T-helper 9 cell (primary cell): ENCODE measurements at places on chromosomes 16 and 17.
A peak's percentile ranks its signal among the peaks of the same experiment; 100 is the strongest.

DNA sequence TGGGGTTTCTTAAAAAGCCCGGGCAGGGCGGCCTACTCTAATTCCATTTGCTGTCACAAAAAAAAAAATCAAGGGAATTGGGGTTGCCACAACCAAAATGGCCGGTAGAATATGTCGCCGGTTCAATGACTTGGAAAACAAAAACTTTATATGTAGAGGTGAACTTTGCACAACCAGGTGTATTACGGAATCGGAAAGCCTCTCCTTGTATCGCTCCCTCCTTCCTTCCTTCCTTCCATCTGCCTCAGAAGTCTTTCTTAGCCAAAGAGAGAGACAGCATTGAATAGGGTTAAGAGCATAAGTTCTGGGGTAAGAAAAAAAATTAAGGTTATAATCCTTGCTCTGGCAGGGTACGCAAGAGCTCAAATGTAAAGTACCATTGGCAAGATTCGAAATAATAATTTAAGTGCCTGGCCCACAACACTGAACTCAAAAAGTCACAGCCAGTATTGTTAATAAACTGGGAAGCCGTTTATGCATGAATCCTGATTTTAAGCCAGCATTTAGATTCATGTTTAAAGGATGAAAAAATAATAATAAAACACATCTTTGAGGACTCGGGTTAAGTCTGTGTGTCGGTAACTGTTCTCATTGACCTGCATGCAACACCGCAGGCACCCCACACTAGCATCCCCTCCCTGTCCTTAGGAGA, 522 bp upstream of the GLG1 start:
- DNase-seq, result no peak

GRCh38 chr17:17739388-17740066, 58.3 kb downstream of the RAI1 start:
- no peak for DNase-seq

- no peak for DNase-seq
Measured at GRCh38 chr16:1069154-1069553, 3.4 kb upstream of the SSTR5 start.

DNA sequence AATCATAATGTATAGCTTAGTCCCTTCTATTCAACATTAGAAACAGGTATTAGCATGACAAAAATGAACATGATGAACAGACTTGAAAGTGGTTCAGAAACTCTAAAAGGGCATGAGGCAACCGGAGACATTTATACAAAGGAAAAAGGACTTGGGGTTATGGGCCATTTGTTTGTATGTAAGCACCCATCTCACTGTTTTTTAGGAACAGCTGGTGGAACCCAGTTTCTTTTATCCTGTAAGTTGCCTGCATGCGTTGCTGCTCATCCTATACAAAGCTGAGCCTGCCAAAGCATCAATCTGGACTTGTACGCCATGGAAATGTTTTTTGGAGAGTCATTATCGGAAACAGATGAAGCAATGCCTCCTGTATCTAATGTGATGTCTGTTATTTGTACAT, 72.3 kb upstream of the NACA2 start:
- DNase-seq, result no peak

DNA sequence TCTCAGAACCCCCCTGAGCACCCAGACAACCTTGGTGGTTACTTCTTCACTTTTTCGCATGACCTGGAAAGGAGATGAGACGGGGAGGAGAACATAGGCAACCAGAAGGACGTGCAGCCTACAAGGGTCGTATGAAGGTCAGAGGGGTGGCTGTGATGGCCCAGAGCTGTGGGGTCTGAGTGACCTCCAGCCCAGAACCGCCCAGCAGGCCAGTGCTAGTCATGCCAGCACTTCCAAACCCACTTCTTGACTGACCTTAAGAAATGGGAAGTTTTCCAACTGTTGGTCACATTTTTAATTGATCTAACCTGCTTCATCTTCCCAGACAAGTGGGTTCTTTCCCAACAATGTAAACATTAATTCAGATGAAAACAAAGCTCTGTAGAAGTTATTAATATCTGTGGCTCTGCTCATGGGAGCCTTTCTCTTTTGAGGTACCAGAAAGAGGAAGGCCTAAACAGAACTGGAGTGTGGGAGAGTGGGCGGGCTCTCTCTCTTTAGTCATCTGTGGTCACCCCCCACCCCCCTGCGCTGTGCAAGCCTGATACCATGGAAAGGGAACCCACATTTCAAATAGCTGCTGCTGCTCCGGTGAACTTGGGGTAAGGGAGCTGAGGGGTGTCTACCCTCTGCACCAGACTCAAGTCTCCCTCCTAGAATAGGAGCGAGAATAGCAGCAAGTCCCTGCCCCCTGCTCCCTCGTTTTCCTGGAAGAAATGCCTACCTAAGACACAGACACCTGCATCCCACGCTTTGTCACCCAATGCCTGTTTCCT, 101.6 kb downstream of the RAB11FIP4 start:
- DNase-seq, result peak; percentile 44

GRCh38 chr16:585351-585750, 4.5 kb upstream of the RAB40C start:
- no peak for DNase-seq

GRCh38 chr17:77061669-77062068, 79.1 kb upstream of the SEC14L1 start:
- no peak for DNase-seq

GRCh38 chr17:75181608-75182318, 996 bp downstream of the SUMO2 start:
- peak; percentile 48 for DNase-seq

GRCh38 chr16:68131813-68132706, 46.9 kb downstream of the NFATC3 start:
- DNase-seq, result no peak

- no peak for DNase-seq
Measured at GRCh38 chr17:14245002-14245401, 8.3 kb upstream of the CDRT15 start.

DNA sequence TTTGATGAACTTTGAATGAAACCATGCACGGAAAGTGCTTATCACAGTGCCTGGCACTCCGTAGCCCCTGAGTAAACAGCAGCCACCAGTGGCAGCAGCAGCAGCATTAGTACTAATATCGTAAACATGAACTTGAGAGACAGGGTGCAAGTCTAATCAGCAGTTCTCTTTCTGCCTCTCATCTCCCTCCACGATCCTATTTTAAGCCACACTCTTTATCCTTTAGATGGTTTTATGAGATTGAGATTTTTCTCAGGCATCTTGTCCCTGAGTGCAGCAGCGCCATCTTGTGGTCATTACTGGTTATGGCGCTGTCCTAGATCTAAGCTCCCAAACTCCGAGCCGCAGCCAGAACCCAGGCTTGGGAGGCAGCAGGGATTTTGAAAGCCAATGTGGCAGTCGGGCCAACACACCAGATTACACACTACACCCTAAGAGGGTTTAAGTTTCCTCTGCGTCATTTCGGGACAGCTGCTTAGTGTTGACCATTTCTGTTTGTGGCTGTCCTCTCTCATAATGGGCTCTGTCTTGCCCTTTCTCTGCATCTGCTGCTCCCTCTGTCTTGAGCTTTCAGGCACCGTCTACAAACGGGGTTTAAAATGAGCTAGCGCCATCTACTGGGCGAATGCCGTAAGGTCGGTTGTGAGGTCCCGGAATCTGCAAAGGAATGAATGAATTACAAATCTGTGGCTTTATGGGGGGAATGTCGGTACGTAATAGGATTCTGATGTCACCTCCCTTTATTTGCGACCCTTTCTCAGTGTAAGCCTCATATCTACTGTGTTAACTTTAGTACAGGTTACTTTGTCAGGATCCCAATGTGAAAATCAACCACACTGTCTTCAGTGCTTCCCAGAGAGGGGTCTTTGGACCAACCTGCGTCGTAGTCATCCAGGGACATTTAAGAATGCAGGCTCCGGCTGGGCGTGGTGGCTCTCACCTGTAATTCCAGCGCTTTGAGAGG, 64.5 kb downstream of the CYLD start:
- peak; percentile 78 for DNase-seq

GRCh38 chr17:67139784-67140665, 95.7 kb downstream of the CACNG1 start:
- no peak for DNase-seq

DNA sequence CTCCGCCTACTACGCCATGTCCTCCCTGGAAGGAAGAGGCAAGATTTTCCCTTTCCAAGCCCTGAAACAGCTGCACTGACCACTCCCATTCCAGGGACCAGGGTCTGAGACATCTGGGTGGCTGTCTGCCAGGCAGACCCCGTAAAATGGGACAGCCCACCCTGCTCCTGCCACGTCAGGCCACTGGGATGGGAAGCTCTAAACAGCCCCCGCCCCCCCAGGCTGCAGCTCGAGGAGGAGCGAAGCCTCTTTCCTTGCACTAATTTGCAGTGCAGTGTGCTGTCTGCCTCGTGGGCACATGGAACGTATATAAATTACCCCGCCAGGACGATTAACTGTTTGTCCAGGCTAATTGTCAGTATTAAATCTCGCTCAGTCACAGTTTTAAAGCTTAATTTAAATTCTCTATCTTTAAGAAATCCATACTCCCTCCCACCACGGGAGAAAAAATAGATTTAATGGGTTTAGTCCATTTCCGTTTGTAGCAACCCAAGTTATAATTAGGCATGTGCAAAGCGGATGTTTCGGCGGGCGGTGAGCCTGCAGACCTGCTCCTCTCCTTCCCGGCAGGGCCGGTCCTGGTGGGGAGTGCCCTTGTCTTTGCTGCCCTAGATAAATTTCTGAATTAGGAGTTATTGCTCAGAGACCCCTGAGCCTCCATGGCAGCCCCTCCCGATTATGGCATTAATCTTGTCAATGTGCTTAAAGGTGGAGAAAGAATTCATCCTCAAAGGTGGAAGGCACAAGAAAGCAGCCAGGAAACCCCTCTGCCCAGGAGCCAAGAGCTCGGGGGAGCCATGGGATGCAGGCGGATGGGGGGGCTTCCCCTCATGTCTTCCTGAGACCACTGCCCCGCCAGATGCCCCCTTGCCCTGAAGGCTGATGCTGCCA, 268.0 kb upstream of the TNRC6C start:
- DNase-seq, result no peak

DNA sequence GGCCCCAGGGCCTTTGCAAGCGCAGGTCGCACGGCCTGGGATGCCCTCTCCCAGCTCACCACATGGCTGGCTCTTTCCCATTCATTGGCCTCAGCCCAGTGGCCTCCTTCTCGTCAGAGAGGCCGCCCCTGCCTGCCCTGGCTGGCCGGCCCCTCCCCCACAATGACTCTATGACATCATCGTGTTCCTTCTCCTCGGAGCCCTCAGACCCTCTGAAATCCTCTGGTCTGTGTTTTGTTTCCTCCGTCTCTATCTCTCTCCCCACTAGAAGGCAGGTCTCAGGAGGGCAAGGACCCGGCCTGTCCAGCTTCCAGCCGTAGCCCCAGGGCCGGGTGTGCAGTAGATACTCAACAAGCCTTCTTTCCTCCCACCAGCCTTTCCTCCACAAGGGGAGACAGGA, 164.8 kb upstream of the FOXF1 start:
- no peak for DNase-seq

DNA sequence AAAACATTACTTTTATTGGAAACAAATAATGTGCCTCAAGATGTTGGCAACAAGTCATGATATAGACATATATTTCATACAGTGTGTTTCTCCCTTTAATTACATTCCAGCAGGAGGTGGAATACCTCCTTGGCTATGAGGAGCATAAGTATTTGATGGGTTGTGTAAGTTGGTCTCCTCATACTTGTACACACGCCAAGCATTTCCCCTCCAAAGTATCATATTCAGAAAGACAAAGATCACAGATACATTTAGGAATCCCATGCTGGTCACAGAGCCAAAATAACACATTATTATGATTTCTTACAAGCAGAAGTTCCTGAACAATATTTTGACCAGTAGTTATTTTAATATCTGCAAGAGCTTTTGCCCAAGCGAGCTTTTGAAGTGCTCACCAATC, 57.8 kb downstream of the WSB1 start:
- no peak for DNase-seq

GRCh38 chr17:40297511-40297910, 9.8 kb downstream of the CDC6 start:
- no peak for DNase-seq

DNA sequence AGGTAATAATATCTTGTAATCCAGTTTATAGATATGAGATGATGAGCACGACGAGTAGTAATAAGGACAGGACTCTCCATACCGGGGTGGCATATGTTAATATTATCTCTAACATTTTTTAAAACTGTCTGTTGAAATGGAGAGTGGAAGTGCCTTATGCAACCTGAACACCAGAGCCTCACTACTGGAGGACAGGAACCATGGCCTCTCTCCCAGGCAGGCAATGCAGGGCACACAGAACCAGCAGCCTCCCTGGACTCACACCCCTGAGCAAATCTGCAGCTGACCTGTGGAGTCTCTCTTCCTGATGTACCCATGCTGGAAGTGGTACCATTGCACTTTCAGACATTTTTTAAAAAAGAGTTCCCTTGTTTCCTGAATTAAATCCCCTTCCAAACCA, 55.2 kb upstream of the ERN1 start:
- DNase-seq, result no peak

DNA sequence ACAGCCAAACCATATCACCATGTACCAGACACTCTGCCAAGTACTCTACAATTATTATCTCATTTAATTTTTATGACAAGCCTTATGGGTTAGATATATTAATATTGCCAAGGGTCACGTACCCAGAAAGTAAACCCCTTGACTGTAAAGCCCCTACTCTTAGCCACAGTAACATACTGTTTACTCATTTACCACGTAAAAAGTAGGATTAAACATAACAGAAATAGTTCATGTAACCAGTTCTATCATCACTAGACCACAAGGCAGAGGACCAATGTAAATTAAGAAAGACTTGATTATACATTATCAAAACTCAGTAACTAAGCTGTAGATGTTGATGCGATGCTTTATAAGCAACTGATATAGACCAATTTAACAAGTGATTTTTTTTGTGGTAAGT, 101.5 kb upstream of the CNTNAP4 start:
- DNase-seq, result no peak

DNA sequence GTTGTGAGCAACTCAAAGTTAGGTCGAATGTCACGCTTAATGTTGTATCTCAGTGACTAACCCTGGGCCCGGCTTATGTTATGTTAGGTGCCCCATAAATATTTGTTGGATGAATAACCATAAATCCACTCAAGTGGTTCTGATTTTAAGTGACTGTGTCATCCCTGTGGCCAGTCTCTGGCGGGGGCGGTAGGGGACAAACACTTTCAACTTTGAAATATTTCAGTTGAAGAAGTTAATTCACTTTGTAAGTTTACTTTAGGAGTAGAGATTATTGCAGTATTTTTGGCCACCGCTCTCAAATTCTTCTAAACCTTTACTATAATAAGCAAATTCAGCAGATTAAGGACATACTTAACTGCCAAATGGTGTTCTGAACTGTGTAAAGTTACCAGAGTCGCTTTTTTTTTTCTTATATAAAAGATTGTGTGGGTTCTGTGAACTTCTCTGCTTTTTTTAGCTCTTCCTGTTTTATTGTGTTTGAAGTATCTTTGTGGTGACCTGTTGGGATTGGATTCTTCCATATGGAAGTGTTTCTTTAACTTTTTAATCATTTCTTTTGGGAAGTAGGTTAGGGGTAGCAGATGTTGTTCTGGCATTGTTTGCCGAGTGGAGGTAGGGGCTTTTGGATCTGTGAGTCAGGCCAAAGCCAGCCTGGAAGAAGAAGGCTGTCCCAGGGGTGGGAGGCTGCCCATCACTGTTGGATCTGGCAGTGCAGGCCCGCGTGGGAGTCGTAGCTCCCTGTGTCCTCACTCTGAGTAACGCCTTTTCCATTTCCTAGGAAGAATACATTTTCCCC, 61.4 kb upstream of the TBX2 start:
- no peak for DNase-seq
